ENCODE measurements at places on chromosomes 16 and 17. TPM values are rescaled to one million over a fixed set of nuclear protein-coding genes. Genes with fewer than 3 reads are reported as not detected.

The XAF1 gene
- total RNA-seq = 0.22 TPM

The C1QTNF1 gene
- 3.1 TPM for total RNA-seq

The PIPOX gene
- 1.4 TPM for total RNA-seq

The MYH13 gene
- not detected for total RNA-seq

The MGRN1 gene
- total RNA-seq = 42.5 TPM

The SEZ6 gene
- not detected for total RNA-seq
